ENCODE measurements at places on chromosomes 13 and 19. TPM values are rescaled to one million over a fixed set of nuclear protein-coding genes. Genes with fewer than 3 reads are reported as not detected.

CAMSAP3 gene
- not detected for total RNA-seq

ZNF468 gene
- total RNA-seq, result 8.2 TPM

RFPL4AL1 gene
- total RNA-seq, result not detected

TMEM145 gene
- not detected for total RNA-seq

B3GNT3 gene
- not detected for total RNA-seq

CPT1C gene
- 11.0 TPM for total RNA-seq

SERP2 gene
- total RNA-seq, result 3.5 TPM

ZNF610 gene
- total RNA-seq, result 1.8 TPM

FAM83E gene
- total RNA-seq, result not detected

VSTM1 gene
- not detected for total RNA-seq

ANGPTL4 gene
- total RNA-seq, result 34.0 TPM

ZNF701 gene
- total RNA-seq, result 3.9 TPM
